ENCODE measurements at places on chromosomes 13 and 19.

- DNase-seq = no peak
Measured at GRCh38 chr19:42024622-42025111, 30.6 kb upstream of the ATP1A3 start.

GRCh38 chr13:43573361-43573740 lies 213.4 kb downstream of the ENOX1 start:
- no peak for DNase-seq

DNA sequence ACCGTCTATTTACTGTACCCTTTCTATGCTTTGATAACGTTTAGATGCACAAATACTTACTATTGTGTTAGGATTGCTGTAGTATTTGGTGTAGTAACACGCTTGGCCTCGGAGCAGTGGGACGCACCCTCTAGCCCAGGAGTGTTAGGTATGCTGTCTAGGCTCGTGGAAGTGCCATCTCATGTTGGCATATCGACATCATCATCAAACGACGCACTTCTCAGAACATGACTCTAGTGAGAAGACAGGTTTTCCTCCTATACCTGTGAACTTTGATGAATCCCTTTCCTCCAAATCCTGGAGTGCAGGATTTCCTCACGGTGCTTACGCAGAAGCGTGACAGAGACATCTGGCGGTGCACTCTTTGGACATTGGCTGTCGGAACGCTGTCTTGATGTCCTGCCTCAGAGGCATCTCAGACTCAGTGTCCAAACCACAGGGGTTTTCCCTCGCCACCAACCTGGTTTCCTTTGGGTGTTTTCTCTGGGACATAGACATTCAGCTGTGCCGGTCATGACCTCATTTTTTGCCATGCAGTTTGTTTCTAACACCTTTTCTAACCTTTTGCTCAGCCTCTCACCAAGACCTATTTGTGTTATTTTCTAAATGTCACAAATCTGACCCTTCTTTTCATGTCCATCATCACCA lies 6.3 kb downstream of the SNRNP70 start:
- DNase-seq = no peak

GRCh38 chr13:46207828-46208227 lies 3.9 kb upstream of the LRRC63 start:
- DNase-seq = no peak

DNA sequence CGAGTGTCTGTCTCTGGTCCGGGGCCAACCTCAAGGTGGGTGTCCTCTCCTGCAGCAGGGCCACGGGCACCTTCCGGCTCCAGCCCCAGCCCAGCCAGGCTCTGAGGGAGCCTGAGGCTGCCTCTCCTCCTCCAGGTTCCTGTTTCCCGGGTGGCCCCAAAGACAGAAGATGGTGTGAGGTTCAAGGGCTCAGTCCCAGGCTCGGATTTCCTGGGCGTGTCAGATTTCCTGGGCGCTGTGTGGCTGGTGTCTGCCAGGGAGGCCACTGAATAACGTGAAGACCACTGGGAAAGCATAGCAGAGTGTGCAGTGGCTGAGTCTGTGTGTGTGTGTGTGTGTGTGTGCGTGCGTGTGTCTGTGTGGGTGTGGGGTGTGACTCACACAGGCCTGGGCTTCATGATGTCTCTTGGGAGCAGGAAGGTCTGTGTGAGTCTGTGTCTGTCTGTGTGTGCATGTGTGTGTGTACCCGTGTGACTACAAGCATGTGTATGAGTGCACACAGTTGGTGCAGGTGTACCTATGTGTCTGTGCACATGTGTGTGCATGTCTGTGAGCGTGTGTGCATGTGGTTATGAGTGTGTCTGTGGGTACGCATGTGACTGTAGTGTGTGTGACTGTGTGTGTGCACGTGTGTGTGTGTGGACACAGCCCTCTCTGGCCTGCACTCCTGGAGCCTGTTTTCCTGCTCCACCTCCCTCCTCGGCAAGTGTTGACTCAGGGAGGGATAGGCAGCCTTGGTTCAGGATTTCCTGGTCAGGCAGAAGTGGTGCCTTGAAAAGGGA lies 28.3 kb downstream of the CEBPA start:
- DNase-seq = peak; percentile 19

GRCh38 chr13:43664700-43665191 lies 122.0 kb downstream of the ENOX1 start:
- DNase-seq = no peak

GRCh38 chr19:12997967-12998940 lies 3.0 kb downstream of the NFIX start:
- DNase-seq = no peak

- DNase-seq = no peak
Measured at GRCh38 chr13:46178821-46179220, 3.2 kb downstream of the LCP1 start.

DNA sequence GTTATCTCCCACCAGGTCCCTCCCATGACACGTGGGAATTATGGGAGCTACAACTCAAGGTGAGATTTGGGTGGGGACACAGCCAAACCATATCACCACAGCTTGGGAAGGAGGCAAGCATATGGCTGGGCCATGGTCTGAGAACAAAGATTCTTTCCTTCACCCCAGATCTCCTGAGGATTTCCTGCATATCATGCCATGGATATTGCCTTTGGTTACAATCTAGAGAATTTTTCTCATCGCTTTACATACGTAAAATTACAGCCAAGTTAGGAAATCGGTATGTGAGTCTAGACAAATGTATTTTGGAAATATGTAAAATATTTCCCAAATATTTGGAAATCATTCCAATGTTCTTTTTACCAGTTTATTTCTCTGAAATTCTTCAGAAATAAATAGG lies 398.3 kb downstream of the RFC3 start:
- DNase-seq = no peak

GRCh38 chr19:33325920-33326319 lies 23.6 kb upstream of the CEBPA start:
- DNase-seq = no peak

DNA sequence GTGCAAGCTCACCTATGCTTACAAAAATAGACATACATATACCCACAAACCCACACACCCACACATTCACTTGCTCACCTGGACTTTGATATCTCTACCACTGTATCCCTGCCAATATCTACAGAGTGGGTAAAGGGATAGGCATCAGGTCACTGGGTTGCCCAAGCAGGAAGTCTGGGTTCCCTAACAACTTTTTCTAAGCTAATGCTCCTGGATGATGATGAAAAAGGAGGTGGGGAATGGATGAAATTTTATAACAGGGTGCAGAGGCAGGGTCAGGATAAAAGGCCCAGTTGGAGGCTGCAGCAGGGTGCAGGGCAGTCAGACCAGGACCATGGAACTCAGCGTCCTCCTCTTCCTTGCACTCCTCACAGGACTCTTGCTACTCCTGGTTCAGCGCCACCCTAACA lies at the start of gene CYP2B6:
Gene CYP2B6, plus strand, starts transcription at position 311 of the 410 bp plus-strand sequence. Its CDS starts 24 bp downstream, at position 335.
- DNase-seq = no peak

- DNase-seq = no peak
Measured at GRCh38 chr13:95067303-95067702, 233.9 kb downstream of the ABCC4 start.

DNA sequence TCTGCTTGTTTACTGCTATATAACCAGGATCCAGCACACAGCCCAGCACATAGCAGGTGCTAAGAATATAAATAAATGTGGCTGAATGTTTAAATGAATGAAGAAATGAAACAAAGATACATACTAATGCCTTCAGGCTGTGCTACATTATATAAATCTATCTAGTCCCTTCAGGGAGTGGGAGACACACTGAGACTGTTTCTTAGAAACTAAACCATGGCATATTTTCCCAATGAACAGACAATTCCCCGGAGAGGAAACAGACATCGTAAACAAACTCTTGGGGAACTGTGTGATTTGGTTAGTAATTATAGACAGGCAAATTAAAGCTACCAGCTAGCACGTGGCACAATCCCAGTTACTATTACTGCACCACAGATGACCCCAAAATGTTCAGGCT lies 9.7 kb upstream of the FEM1A start:
- DNase-seq = no peak

DNA sequence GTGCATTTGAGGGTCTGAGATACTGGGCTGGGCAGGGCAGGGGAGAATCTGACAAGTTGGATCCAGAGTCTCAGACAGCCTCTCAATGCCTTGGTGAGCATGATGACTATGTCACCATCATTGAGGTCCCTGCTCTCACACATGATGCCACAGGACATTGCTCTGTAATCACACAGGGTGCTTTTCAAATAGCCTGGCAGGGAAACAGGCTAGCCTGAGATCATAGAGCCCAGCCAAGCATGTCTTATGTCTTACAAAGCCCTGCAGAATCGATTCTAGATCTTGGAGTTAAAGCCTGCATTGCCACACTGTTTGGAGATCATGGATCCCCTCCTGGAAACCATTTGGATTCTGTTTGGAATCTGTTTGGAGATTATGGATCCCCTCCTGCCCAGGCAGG lies 5.3 kb downstream of the KCNN1 start:
- DNase-seq = no peak

GRCh38 chr13:48263196-48263595 lies 30.2 kb downstream of the ITM2B start:
- DNase-seq = no peak

DNA sequence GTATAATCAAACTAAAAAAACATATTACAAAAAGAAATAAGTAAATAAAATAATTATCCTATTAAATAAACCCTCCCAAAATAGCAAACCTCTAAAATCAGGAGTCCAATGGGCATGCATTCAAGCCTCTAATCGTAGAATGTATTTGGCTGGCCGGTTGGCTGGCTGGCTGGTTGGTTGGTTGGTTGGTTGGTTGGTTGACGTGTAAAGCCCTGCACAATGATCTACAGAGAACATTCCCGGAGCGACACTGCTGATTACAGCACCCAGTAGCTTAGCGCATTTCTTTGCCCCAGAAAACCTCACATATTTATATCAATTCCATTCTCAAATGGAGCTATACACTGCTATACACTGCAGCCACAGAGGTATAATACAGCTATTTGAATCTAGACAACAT lies 65.6 kb downstream of the SACS start:
- DNase-seq = no peak

- no peak for DNase-seq
Measured at GRCh38 chr19:10474962-10475451, 28.1 kb downstream of the KEAP1 start.

- DNase-seq = no peak
Measured at GRCh38 chr13:48476686-48477085, 56.2 kb downstream of the RCBTB2 start.

GRCh38 chr19:42542791-42543190 lies 14.5 kb upstream of the CEACAM1 start:
- DNase-seq = no peak

GRCh38 chr19:58569943-58570670 lies 3.0 kb downstream of the MZF1 start:
- DNase-seq = no peak

GRCh38 chr13:50923272-50923671 lies 13.7 kb downstream of the RNASEH2B start:
- DNase-seq = no peak

GRCh38 chr13:96958286-96958891 lies 35.9 kb downstream of the OXGR1 start:
- no peak for DNase-seq

- no peak for DNase-seq
Measured at GRCh38 chr13:31330236-31330635, 130.5 kb downstream of the B3GLCT start.

DNA sequence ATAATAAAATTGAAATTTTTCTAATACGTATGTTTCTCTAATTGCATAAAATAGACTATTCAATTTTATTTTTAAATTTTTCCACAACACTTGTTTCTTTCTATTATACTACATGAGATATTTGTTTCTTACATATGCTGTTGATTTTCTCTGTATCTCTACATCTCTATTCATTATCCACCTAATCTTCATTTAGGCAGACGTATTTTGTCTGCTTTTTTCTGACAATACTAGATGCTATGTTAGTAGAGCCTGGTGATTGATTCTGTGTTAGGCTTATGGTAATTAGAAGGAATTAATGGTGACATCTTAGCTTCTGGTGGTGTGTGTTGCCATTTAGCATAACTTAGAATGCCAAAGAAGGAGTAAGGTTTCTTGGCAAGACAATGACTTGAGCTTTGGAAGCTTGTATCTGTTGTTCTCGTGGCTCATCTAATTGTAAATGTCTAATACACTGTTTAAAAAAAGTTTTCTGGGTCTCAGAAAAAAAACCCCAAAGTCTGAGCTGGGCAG lies 1610.7 kb upstream of the PCDH20 start:
- no peak for DNase-seq

DNA sequence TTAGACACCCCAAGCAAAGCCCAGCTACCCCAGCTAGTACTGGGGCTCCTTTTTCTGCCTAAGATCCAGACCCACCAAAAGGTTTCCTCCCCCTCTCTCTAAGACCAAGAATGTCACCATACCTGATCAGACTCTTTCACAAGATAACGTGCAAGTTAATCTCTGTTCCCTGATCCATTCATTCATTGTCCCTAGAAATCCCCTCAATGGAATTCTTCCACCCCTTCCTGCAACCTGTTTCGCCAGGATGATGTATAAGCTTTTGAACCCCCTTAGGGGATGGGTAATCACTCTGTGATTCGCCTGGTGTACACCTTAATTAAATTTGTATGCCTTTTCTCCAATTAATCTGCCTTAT lies 17.3 kb upstream of the CLN5 start:
- no peak for DNase-seq

- no peak for DNase-seq
Measured at GRCh38 chr13:72565893-72566292, 161.5 kb downstream of the MZT1 start.

GRCh38 chr13:113369881-113370280 lies 6.0 kb upstream of the GRTP1 start:
- DNase-seq = no peak

DNA sequence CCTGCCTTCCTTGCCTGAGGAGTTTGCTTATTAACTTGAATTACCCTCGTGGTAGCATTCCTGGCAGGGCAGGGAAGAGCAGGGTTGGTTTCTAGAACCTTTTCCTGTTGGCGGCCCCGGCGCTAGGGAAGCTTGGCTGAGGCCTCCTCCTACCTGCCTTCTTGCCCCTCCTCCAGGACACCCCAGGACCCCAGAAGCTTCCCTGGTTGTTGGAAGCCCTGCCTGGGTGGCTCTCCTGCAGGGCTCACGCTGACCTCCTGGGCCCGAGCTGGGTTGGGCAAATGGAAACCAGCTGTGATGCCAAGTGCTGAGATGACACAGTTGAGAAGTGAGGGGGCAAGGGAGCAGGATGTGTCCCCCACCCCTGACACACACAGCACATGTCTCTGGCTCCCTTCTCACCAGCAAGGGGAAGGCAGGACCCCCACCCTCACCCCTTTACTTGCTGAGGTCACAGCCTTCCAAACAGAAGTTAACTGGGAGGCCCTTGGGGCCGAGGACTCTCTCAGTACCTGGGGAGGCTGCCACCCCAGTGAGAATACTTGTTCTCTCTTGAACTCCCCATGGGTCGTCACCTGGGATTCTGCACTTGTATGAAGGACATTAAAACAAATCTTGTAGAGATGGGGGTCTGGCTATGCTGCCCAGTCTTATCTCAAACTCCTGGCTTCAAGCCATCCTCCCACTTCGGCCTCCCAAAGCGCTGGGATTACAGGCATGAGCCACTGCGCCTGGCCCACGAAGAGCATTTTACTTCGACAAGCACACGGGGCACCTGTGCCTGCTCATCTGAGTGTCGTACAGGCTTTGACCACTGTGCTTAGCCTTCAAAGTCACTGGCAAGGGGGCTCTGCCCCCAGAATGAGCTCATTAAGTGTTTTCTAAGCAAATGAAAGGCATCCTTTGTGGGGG lies 10.5 kb downstream of the CEBPA start:
- DNase-seq = no peak

GRCh38 chr13:24032252-24032651 lies 128.3 kb upstream of the SPATA13 start:
- DNase-seq = no peak

GRCh38 chr13:111518161-111518792 lies 197.8 kb downstream of the TEX29 start:
- DNase-seq = no peak

- DNase-seq = no peak
Measured at GRCh38 chr13:27522847-27523246, 72.5 kb upstream of the MTIF3 start.
